ENCODE measurements at places on chromosomes 5 and 9.

DNA sequence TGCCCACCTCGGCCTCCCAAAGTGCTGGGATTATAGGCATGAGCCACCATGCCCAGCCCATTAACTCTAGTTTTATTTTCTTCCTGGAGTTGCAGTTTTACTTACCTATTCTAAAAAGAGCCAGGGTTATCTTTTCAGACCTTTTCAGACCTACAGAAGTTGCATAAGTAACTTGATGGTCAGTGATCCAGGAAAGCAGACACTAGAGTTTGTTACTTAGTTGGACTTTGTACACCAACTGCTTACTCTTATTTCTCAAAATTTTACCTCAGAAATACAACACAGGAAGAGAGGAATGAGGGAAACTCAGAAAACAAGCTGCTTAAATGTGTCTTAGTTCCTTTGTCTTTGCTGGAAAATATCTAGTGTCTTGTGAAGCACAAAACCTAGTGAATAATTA, 25.4 kb downstream of the RAD23B start:
- no peak for DNase-seq

GRCh38 chr5:146802945-146803522, 75.5 kb downstream of the PPP2R2B start:
- DNase-seq: no peak

GRCh38 chr5:612498-613424, 621 bp downstream of the CEP72 start:
- peak; percentile 14 for DNase-seq

DNA sequence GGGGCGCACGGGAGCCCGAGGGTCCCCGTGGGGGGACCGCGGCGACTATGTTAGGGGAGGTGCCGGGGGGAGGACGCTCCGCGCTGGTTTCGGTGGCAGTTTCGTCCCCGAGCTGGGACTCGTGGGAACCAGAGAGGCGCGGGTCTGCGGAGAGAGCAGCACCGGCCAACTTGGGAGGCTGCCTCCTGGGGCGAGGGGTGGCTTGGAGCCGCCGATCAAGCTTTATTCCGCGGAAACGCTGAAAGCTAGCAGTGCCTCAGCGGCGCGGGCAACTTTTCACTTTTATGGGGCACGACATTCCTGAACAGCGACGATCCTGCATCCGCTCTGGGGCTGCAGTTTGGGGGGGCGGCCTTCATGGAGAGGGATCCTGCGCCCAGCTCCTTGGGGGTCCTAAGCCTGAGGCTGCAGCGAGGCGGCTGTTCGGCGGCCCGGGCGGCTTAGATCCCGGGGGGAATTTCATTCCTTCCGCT, 369 bp downstream of the OCLN start:
- DNase-seq: no peak

DNA sequence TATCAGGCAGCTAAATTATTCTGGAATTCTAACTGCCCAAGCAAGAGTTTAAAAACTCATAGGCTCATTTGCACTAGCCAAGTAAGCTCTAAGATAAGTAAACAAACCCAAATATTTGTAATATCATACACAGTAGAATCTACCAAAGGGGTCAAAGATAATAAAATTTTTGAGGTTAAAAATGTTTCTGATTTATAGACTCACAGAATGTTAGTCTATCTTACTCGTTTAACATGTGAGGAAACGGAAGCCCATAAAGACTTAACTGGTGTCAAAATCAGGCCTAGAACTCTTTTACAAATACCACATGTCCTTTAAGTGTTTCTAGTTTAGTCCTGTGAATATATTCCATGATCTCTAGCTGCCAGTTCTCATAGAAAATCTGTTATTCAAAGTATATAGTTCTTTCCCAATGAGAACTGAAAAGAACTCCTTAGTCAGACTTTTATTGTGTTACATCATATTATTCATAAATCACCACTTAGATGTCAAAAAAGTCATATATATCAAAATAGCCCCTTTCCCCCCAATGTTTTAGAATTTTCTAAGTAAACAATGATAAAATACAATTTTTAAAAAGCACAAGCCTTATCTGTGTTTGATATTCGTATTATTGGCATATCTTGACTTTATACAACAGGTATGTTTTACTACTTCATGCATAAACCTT, 13.9 kb downstream of the RAB14 start:
- DNase-seq: no peak

DNA sequence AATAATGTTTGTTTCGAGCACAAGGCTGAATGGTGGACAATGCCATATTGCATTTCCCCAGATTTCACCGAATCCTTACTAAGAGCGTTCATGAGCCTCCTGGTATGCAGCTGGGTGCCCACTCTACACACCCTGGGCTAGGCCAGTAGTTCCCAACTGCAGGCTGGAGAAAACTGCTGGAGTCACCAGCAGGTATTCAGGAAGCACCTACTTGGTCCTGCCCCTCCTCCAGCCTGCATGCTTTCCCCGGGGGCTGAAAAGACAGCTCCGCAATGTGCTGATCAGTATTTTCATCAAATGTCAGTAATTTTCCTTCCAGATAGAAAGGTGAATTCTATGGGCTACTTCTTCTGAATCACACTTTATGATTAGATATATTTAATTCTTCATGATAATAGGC, 34.4 kb downstream of the SRD5A1 start:
- no peak for DNase-seq

GRCh38 chr5:13601112-13601511, 343.4 kb downstream of the DNAH5 start:
- DNase-seq: no peak

DNA sequence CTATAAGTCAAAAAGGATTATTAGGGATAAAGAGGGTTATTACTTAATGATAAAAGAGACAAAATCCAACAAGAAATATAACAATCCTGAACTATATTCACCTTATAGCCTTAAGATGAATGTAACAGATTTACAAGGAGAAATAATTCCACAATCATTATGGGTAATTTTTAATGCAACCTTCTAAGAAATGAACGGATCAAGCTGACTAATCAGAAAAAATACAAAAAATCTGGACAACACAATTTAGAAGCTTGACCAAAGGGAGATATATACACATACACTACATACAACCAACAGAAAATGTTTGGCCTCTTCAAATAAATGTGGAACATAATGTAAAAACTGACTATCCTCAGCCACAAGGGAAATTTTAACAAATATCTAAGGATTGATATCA, 102.3 kb downstream of the CPLANE1 start:
- DNase-seq: no peak

DNA sequence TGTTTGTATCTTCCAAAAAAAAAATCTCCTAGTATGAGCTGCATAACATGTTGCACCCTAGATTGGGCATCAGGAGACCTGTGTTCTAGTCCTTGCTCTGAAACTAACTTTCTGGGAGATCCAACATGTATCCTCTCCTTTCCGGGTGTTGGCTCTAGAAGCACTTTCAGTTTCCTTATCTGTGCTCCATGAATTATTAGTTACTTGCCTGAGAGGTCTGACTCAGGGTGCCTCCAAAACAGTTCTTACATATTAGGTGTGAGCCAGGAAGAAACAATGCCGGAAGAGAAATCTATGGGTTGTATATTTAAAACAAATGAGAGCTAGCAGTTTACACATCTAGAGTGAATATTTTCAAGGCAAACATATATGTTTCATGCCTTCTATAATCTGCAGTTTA, 36.7 kb upstream of the SLC36A2 start:
- no peak for DNase-seq

DNA sequence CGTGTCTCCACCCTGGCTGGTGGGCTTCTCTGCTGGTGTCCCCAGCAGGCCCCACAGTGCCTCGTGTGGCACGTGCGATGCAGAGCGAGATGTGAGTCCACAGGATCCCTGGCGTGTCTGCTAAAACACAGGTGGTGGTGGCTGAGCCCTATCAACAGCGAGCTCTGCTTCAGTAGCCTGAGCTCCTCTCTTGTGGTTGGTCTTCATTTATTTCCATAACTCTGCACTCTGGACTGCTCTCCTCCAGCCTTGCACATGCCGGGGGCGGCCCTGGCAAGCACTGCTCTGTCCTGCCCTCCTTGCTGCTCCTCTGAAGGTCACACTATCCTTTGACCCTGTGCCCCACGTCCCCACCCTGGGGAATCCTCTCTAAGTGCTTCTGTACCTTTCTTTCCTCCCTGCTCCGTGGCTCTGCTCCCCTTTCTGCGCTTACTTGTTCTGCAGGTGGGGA, 59.2 kb downstream of the NSUN2 start:
- no peak for DNase-seq

GRCh38 chr9:5793812-5794211, 39.1 kb downstream of the ERMP1 start:
- no peak for DNase-seq

- DNase-seq: peak; percentile 9
Measured at GRCh38 chr9:72592502-72593403, 71.3 kb downstream of the TMC1 start.

DNA sequence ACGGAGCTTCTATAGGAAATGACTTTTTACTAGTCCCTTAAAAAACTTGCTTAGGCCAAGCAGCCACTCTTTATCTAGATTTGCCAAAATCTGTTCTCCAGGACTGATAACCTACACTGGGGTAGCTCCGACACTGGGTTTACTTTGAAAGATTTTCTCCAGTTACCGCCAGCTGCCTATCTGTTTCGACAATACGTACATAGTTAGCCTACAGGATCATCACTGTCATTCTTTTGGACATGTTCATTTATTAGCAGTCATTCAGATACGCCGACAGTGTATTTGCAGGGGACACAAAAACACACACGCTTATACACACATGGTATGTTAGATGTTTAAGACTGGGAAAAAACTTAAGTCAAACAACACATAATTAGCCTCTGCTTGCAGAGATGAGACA, 225.7 kb downstream of the DCP2 start:
- DNase-seq: no peak

DNA sequence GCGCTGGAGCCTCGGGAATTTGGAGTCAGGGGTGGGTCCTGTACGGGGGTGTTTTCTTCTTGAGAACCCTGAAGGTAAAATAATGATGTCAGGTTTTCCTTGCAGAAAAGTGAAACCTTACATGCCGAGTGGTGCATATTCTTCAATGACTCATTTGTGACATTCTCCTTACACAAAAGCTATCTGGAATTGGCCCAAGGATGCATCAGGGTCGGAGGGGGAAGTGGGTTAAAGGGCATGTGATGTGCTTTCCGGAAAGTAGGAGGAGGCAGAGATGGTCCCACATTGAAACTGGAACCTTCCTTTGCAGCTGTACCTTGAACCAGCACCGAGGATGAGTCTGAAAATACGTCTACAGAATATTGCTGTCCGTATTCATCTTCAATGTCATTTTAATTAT, 411.2 kb upstream of the IRX4 start:
- DNase-seq: no peak

- DNase-seq: no peak
Measured at GRCh38 chr5:172266071-172266675, 17.4 kb downstream of the UBTD2 start.

GRCh38 chr9:13899924-13900323, 414.0 kb downstream of the NFIB start:
- DNase-seq: no peak

GRCh38 chr5:6585168-6585567, 47.7 kb downstream of the NSUN2 start:
- DNase-seq: no peak

- DNase-seq: no peak
Measured at GRCh38 chr5:26843677-26844076, 194.7 kb downstream of the CDH9 start.

GRCh38 chr5:92659246-92659645, 921.8 kb downstream of the NR2F1-AS1 start:
- no peak for DNase-seq

DNA sequence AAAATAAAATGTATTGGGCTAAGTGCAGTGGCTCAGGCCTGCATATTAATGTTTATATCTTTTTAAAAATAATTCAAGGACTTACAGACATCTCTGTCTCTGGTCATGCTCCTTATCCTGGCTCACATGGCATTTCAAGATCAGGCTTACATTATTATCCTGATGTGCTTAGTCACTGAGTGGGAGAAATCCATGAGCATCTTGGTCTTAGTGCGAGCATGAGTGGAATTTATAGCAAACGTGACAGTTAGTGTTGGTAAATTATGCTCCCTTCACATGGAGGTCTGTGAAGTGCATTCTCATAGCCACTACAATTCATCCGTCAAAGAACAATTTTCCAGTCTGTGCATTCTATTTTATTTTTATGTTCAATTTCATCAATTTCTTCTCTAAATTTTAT, 237.8 kb upstream of the EDIL3 start:
- no peak for DNase-seq

- no peak for DNase-seq
Measured at GRCh38 chr5:112208699-112209615, 210.1 kb downstream of the EPB41L4A start.

GRCh38 chr9:133892193-133892920, 99.8 kb downstream of the VAV2 start:
- DNase-seq: no peak

- DNase-seq: no peak
Measured at GRCh38 chr9:89484475-89485404, 13.2 kb downstream of the SEMA4D start.

- peak; percentile 64 for DNase-seq
Measured at GRCh38 chr9:99807276-99807852, 14.3 kb upstream of the NR4A3 start.

DNA sequence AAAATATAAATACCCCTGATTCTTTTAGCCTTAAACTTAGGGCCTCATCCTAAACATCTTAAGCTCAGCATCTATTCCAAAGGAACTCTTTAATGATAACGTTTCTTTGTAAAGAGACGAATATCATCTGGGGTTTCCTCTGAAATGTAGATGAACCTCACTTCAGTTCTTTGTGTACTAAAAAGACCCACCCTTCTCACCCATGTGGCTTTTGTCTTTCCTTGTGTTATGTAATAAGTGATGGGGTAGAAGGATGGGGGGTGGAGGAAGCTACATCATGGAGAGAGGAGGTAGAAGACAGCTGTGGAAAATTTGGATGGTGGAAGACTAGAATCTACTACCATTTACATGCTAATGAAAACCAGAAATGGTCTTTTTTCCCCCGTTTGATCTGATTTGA, 111.0 kb downstream of the NDUFS4 start:
- no peak for DNase-seq

DNA sequence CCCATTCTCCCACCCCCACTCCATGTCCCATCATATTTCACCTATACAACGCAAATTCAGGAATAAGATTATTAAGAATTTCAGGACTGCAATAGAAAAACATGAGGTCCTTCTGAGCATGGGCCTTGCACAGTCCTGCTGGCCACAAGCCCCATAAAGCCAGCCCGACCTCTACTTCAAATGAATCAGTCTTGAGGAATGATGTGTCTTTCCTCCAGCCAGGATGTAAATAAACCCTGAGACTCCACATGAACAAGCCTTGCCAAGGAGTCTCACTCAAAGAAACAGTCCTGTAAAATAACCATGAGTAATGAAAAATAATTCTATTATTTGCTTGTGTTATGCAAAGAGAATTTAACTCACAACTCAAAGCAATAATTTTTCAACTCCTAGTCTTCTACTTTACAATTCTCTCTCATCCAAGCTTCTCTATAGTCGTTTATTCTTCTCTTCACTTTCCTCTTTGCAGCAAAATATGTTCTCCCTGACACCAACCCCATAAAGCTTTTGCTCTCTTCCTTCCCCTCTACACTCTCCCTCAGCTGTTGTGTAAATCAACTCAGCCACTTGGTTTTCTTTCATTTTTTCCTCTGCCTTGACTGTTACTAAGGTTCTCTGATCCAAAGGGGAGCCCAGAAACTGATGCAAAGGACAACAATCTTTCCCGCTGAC, 140.1 kb upstream of the MOCS2 start:
- no peak for DNase-seq
